ENCODE measurements at places on chromosomes 4 and X.

- no peak for DNase-seq
Observed at GRCh38 chrX:152600853-152601633, 36.7 kb upstream of the GABRQ start.

DNA sequence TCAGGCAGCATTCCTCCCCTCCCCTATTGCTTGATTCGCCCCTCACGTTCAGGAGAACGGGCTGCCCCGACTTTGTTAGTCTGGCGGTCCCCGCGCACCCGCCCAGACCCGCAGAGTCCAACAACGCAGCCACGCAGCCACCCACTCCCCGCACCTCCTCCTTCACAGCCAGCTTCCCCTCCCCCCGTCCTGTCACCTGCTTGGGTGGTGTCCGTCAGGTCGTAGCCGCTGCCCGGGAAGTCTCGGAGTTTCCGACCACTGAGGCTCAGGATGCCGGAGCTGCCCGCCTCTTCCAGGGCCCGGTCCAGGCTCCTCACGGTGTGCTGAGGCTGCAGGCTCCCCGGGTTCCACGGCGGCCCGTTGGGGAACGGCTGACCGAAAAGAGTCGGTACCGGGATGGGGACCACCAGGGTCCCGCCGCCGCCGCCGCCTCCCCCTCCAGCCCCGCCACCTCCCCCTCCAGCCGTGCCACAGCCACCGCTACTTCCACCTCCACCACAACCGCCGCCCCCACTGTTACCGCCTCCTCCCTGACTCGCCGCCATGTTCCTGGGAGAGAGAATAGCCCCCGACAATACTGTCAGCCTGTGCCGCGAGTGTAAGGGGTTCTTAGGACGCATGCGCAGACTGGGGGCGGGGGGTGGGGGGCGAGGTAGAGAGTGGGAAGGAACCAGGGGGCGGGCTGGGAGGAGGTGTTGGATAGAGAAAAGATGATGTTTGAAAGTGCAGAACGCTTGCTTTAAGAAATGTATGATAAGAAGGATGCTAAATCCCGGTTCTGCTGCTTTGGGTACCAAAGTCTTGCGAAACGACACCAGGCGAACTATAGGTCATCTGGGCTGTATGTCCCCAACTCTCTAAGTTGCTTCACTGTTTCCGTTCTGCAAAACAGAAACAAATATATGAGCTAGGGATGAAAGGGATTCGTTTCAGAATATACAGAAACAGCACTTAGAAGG is at the start of gene LRCH2:
Gene LRCH2 (minus strand): TSS at position 600 of the 959 bp plus-strand sequence. CDS start 55 bp downstream, at position 545.
- DNase-seq, result no peak

DNA sequence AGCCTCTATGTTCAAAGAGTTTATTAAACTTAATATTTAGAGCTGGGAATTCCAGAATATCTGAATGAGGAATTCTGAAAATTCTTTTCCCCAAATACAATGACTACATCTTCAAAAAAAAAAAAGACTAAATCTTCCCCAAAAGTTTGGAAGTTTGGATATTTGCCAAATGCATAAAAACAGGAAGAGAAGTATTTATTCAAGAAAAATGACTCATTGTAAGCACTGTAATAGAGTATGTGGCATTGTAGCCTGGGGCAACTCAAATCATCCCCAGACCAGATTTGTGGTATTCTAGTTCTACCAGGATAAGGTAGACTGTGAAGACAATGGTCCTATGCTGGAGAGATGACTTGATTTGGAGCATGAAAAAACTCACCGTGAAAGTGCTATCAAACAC is 78.5 kb upstream of the PDHA2 start:
- no peak for DNase-seq

- no peak for DNase-seq
Observed at GRCh38 chr4:83894831-83895230, 358.9 kb downstream of the GPAT3 start.

- DNase-seq, result no peak
Observed at GRCh38 chr4:55312489-55313101, 33.4 kb upstream of the SRD5A3 start.

- no peak for DNase-seq
Observed at GRCh38 chrX:13750204-13750603, 15.7 kb downstream of the OFD1 start.

DNA sequence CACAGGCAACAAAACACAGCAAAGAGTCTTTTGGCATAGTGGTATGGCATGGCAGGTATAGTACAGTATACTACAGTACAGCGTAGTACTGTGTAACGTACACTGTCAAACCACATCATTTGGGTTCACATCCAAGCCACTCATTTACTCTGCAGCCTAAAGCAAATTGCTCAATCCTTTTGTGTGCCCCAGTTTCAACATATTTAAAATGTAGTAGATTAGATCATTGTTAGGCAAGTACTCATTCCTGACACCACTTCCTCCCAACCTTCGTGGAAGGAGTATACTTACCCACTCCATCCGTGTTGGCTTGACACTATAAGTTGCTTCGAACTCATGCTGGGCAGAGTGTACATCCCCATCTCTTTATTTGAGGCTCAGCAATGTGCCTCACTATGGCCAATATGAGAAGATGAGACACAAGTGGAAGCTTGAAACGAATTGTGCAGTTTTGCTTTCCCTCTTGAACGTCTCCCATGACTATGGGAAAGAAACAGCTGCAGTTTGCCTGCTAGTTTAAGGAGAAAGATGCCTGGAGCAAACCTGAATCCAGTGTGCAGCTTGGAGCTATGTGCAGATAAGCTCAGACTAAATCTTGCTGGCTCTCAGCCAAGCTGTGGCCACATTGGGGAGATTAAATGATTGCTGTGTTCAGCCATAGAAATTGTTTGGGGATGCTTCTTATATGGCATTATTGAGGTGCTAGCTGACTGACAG is 85.7 kb upstream of the TBL1X start:
- no peak for DNase-seq

DNA sequence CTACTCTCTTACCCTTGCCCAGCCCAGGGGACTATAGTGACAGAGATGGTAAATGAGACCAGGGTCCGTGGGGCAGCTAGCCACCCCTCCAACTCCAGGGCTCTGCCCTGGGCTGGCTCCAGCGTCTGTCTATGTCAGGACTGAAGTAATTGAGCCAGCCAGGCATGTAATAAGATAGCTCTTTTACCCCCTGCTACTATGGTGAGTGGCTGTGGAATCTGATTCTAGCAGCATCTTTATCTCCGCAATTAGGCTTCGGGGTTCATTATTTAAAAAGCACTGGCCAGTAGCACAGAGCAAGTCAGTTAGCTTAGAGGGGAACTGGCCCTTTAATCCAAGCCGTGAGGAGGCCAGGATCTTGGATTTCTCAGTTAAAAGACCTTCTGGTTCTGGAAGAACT is 123.3 kb upstream of the RAI2 start:
- DNase-seq, result no peak

DNA sequence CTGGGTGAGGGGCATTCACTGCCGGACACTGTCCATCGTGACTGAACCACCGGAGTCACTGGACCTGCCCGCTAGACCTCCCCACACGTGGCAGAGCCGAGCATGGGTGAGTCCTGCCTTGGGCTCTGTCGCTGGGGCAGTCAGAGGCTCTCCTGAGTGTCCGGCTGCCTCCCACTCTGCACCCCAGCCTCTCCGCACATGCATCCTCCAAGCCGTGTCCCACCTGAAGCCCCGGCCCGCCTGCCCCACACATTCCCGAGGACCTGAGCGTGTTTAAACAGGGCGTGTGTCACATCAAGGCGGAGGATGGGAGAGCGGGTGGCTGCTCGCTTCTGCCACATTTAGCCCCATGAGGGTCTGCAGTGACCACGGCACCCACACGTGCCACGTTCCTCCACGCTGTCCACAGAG is 4.7 kb downstream of the CPLX1 start:
- DNase-seq, result no peak

- DNase-seq, result no peak
Observed at GRCh38 chr4:94365304-94365703, 22.7 kb upstream of the HPGDS start.

- DNase-seq, result no peak
Observed at GRCh38 chrX:130184168-130184567, 12.4 kb downstream of the RAB33A start.

GRCh38 chr4:5955856-5956255 is 62.4 kb downstream of the C4orf50 start:
- no peak for DNase-seq

- DNase-seq, result no peak
Observed at GRCh38 chrX:72020204-72020603, 109.6 kb downstream of the NHSL2 start.

DNA sequence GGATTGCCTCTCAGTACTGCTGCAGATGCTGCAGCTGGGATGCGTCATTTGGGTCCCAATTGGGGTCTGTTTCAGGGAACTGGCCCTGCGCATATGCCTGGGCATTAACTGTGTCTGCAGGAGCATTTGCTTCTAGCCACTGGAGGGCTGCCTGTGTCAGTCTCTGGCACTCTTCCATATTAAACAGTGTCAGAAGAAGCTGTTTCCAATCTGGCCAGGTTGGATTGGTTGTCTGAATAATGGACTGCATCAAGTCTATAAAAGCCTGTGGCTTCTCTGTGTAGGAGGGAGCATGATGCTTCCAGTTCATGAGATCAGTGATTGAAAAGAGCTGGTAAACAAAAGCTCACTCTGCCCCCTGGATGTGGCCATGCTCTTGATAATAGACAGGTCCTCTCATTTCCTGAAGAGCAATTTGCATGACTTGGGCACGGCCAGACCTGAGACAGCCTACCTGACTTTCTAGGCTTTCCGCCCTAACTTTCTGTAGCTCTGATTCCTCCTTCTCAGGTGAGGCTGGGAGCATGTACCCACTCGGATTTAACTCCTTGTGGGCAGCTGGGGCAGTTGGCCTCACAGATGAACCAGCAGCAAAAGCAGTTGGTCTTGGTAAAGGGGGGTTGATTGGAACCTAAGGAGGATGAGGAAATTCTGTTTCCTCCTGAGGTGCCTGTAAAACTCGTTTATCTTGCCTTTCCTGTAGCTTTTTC is 29.2 kb downstream of the SULT1E1 start:
- DNase-seq, result no peak
